Anterior cingulate cortex (tissue), 58 donors: ENCODE measurements at places on chromosomes 3 and 15.

DNA sequence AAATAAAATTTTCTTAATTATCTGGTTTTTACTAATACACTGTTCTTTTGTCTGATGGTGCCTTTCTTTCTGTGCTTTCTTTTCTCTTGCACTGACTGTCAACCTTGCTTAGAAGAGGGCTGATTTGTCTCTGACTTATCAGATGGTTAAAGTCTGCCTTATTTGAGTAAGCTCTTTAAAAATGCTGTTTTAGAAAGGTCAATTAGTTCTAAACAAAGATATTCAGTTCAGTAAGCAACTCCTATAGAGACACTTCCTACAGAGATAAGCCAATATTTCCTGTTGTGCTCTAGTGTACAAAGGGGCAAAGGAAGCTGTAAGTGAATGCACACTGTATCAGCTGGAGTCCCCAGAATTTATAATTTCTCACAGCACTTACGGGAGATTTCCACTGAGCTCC lies 153.4 kb upstream of the TSPAN3 start:
- DNase-seq, result no peak

GRCh38 chr3:112627919-112628466 lies 12.9 kb downstream of the CCDC80 start:
- no peak for DNase-seq

- no peak for DNase-seq
Measured at GRCh38 chr15:25793354-25794050, 69.6 kb downstream of the ATP10A start.

- no peak for DNase-seq
Measured at GRCh38 chr3:42707620-42708355, 5.2 kb upstream of the HHATL start.

DNA sequence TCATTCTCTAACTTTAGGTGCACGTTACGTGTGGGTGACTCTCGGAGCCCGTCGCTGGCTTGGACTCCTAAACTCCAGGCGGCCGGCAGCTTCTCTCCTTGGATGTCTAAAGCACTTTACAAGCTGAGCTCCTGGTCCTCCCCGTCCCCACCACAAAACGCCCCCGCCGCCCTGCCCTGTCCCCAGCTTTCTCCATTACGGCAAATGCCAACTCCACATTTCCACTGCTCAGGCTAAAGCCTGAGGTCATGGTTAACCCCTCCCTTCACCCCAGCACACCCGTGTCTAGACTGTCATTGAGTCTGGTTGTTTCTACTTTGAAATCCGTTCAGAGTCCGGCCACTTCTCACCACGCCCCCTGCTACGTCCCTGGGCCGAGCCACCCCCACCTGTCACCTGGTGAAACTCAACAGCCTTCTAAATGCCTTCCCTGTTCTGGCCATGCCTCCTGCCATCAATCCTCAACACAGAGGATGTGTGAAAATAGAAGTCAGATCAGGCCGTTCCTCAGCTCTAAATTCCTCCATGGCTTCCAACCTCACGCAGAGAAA lies 8.1 kb upstream of the PCSK6 start:
- no peak for DNase-seq

DNA sequence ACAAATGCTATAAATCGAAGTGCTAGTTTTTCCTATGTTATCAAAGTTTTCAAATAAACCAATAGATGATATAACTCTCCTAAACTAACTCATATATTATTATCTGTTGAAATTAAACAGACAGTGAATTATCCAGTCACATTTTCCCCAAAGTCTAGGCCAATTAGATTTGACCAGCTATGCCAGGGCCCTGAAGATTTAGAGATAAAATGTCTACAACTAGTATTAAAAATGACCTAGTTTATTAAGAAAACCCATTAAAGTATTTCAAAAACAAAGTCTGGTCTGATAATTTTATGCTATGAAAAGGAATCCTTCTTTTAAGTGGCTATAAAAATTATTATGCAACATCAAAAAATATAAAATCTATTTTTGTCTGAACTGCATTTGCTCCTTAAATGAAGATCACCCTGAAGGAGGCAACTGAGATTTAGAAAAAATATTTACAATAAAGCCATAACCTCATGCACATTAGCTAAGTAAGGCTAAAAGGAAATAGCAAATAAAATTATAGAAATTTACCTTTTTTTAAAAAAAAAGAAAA lies 83.4 kb upstream of the MEX3B start:
- no peak for DNase-seq

- DNase-seq, result no peak
Measured at GRCh38 chr15:60392601-60392985, 5.2 kb downstream of the ANXA2 start.

- DNase-seq, result no peak
Measured at GRCh38 chr3:138916824-138917223, 30.1 kb downstream of the FOXL2 start.

GRCh38 chr3:95277613-95278012 lies 1214.8 kb downstream of the NSUN3 start:
- no peak for DNase-seq

DNA sequence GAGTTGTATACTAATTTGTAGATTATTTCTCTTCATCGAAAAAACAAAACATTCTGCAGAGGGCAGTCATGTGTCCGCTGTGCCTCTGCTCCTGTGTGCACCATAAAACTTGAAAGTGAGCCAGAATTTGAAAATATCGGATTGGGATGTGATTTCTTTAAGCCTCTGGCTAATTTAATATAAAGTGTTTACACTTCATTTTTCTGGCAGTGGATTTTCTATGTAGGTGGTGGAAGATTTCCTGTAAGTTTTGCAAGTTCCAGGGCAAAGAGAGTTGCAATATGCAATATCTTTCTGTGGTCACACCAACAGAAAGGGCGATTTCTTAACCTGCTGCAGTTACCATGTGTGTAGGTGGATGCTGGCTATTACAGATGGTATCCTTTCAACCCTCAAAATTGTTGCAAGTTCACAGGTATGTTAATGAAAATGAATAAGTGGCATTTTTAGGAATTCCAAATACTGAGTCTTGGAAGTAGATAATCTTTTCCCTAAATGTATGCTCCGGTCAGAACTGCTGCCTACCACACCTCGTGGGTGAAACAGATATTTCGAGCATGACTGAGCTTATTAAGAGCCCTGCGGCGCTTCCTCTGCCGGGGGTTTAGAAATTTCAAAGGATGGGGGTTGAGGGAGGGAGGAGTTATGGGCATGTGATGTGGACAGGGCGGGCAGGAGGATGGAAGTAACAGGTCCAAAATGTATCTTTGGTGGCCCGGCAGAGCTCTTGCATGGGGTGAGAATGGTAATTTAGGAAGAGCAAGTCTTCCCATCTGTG lies 134.0 kb downstream of the PGPEP1L start:
- no peak for DNase-seq

DNA sequence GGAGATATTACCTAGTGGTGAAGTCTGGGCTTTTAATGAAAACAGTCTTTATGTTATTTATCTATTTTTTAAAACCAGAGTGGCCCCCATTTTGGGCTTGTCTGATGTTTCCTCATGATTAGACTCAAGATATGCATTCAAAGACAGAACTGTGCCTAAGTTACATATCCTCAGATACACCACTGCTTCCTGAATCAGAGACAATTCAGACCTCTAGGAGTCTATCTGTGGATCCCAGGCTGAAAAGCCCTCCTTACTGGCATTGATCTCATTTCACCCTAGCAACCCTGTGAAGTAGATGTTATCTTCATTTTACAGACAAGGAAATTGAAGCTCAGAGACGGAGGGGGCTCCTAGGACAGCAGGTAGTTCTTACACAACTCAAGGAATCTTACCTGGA lies 16.8 kb upstream of the TGM5 start:
- no peak for DNase-seq

DNA sequence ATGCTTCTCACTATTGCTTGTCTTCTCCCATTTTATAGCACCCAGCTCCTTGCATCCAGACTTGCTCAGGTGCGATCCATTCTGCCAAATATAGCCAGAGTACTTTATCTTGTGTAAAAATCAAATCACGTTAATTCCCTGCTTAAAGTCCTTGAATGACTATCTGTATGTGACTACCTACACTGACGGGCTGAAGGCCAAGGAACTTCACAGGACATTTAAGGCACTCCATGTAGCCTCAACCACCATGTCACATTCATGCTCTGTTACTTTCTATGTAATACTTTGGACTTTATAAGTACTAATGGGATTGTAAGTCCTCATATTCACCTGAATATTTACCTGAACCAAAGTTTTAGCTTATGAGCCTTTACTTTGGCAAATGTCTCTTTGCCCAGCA lies 489.9 kb downstream of the MECOM start:
- no peak for DNase-seq

- no peak for DNase-seq
Measured at GRCh38 chr15:36362509-36362915, 216.9 kb upstream of the CDIN1 start.

- no peak for DNase-seq
Measured at GRCh38 chr3:13463618-13464400, 16.3 kb upstream of the HDAC11 start.

DNA sequence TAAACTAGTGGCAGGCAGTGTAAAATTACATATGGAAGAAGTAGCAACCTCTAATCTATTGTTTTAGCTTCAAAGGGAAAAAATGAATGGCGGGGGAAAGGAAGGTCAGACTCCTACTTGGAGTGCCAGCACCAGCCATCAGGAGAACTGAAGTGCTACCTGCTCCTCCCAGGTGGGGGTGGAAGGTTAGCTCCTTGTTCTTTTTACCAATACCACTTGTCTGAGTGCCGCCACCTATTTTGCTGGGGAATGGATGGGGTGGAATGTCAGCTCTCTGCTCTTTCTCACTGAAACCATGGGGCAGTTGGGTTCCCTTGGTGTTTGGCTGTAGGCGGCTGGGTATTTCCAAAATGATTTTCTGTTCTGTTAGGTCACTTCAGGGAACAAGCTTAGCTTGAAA lies 428.7 kb upstream of the EPHA3 start:
- no peak for DNase-seq

- no peak for DNase-seq
Measured at GRCh38 chr15:75775296-75776064, 62.8 kb upstream of the CSPG4 start.

- DNase-seq, result no peak
Measured at GRCh38 chr15:101500865-101501551, 11.5 kb upstream of the PCSK6 start.

GRCh38 chr3:108393128-108393900 lies 97.0 kb downstream of the HHLA2 start:
- no peak for DNase-seq

- DNase-seq, result no peak
Measured at GRCh38 chr15:61621146-61621545, 392.0 kb upstream of the RORA start.

DNA sequence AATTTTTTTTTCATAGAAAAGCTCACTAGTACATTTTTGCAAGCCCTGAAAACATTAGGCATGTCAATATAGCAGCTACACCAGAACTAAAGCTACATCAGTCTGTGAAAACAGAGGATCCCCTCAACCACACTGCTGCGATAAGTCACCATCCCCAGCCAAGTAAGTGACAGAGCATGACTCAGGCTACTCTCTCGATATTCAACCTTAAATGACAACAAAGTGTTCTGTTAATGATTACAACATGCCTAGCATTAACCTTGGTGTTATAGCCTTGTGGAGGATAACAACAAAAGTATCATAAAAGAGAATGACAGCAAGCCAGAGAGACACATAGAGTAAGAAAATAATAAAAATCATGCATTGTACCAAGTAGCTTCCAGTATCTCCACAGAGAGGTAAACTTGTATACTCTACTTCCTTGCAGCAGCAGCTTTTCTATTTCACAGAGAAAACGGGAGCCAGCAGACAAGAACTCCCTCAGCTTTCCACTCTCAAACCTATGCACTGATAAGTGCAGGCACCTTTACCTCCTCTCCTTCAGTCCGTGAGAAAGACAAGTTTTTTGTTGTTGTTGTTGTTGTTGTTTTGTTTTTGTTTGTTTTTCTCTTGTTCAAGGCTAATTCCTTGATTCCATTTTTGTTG lies 76.6 kb downstream of the GBE1 start:
- DNase-seq, result no peak

- DNase-seq, result no peak
Measured at GRCh38 chr15:49255966-49256759, 86.1 kb downstream of the GALK2 start.

- DNase-seq, result no peak
Measured at GRCh38 chr3:52817860-52818259, 12.6 kb downstream of the ITIH4 start.
